ENCODE measurements at places on chromosomes 12 and 14.

DNA sequence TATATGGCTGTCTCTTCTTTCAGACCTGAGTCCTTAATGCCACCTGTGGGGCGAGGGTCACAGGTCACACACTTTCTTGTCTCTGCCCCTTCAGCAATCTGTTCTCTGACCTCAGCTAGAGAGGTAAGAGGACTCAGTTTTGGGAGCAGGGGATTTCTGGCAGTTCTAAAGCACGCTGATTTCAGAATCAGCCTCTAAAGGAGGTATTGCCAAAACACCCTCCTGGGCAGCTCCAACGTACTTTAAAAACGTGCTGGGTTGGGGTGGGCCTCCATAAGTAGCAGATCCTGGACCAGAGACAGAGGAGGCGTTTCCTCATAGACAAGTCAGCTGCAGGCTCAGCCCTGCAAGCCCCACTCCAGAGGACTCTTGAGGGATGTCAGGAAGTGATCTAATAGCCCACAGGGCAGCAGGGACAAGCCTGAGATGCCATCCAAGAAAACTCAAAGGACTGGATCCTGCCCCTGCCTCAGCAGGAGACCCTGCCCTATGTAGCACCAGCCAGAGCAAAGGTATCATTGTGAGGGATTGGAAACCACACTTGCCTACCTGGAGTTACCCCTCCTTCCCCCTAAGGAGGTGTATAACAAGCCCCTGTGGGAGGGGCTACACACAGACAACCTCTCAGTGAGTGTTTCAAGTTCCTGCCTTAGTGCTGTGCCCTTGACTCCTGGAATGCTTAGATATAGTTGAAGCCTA lies 8.5 kb downstream of the CTDSP2 start:
- no peak for DNase-seq

- no peak for DNase-seq
Observed at GRCh38 chr12:122449317-122449716, 26.8 kb upstream of the CLIP1 start.

GRCh38 chr12:3184485-3184884 lies 107.3 kb downstream of the TSPAN9 start:
- no peak for DNase-seq

- no peak for DNase-seq
Observed at GRCh38 chr12:93180566-93180965, 197.2 kb upstream of the NUDT4 start.

- DNase-seq: no peak
Observed at GRCh38 chr12:108570743-108571608, 8.6 kb downstream of the ISCU start.

- DNase-seq: no peak
Observed at GRCh38 chr12:108807996-108808769, 49.2 kb downstream of the SSH1 start.

DNA sequence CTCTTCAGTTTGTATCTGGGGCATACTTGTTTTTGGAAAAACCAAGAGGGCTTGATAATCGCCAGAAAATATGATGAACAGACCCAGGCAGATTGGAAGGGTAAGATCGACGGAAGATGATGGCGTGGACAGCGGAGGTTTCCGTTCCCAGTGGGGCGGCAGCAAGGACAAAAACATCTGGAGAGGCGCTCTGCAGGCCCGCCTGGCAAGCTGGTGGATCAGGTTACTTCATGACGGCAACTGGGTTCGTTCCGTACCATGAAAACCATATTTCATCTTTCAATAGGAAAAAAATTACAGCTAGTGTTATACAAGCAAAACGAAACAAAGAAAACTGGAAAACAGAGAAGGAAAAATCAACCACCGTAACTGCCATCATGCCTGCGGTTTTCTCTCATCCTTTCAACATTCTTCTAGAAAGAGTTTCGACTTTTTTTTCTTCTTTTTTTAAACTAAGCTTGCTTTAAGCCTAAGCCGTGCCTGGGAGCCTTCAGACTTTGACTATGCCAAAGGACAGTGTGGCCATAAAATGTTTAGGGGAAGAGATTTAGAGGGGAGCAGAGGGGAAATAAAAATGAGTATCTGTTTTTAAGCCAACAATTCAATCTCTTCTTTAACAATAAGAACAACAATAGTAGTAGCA lies 210.5 kb downstream of the FOXN3 start:
- DNase-seq: no peak

Data from stimulated activated CD4-positive, alpha-beta T cell treated with anti-CD3 and anti-CD28 coated beads, Interleukin-4, amount 100 ng/mL, for 48 hours (primary cell).